ENCODE measurements at places on chromosomes 7 and 10.
A peak's percentile ranks its signal among the peaks of the same experiment; 100 is the strongest.

DNA sequence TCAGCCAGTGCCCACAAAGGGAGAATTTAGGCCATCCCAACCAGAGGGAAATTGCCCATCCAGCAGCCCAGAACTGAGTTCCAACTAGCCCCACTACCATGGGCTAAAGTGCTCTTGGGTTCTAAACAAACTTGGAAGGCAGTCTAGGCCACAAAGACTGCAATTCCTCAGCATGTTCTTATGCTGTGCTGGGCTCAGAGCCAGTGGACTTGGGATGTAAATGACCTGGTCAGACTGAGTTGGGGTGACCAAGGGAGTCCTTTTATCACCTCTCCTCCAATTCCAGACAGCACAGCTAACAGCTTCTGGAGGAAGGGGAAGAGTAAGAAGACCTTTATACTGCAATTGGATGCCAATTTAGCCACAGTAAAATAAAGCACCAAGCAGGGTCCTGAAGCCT lies 607.2 kb upstream of the KCND2 start:
- no peak for DNase-seq

- DNase-seq = no peak
Measured at GRCh38 chr7:42055171-42055570, 181.8 kb downstream of the GLI3 start.

GRCh38 chr10:132925071-132925561 lies 17.3 kb downstream of the CFAP46 start:
- DNase-seq = no peak

DNA sequence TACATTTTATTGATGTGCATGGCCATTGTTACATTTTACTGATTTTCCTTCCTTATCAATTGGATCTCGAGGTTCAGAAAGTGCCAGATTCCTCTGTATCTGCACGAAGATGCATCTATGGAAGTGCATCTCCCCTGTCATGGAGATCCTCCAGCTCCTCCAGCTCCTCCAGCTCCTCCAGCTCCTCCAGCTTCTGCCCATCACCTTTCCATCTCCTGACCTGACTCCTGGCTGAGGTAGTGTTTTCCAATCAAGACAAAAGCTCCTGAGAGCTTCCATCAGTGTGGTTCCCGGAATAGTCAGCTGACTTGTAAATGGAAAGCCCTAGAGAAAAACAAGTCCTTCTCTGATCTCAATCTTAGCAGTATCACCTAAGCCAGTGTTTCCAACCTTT lies 90.8 kb upstream of the KLF6 start:
- no peak for DNase-seq

DNA sequence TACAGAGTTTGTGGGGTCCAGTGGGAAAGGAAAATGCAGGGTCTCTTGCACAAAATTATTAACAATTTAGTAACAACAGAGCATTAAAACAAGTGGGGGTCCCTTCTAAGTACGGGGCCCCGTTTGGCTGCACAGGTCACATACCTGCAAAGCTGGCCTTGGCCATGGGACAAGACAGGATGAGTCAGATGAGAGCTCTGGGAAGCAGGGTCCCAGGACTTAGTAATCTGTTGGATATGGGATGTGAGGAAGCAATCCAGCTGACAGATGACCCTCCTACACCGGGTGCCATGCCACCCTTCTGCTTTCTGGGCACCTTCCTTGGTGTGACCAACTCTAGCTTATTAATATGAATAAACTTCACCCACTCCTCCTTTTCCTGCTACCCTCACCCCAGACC lies 3.2 kb upstream of the DUSP5 start:
- DNase-seq = no peak

DNA sequence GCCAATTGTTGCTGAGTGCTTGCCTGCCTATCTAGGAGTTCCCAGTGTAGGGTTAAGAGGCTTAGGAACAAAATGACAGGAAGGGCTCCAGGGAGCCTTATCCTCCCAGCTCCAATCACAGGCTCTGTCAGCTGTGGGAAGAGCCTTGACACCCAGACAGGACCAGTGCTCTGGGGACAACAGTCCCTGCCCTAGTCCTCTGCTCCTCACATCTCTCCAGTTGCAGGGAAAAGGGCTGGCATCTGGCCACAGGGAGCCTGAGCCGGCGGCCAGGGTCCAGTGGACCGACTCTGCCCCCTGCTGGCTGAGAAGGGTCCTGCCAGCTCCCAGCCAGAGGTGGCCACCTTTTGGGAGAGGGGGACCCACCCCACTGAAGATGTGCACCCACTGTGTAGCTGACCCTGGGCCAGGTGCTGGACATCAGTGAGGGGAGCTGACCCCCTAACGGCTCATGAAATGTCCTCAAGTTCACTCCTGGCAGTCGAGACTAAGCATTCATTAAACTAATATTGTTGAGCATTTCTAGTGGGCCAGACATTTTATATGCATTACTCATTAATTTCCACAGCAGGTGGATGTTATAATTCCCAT lies 17.6 kb downstream of the DNAJB12 start:
- peak; percentile 60 for DNase-seq

DNA sequence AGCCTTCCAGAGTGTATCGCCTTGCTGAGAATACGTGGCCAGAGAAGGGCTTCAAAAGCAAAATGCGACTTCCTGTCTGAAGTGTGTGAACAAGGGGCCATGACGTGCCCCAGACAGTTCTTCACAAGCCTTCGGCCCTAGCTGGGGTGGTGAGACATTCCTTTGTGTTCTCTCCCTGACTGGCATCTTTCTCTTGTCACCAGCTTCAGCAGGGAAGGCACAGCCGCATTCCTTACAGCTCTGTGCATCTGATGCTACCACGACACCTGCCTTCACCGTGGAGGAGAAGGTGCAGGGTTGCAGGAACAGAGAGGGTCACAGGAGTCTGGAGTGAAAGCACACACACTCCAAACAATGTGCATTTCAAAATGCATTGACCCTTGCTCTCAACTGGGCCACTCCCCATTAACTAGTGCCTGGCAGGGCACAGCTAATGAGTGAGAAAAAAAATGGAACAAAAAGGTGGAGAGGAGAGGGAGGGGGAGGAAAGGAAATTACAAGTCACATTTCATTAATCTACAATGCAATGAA lies 93.4 kb downstream of the GPR26 start:
- DNase-seq = no peak

GRCh38 chr10:77139252-77140160 lies 498.1 kb downstream of the KCNMA1 start:
- no peak for DNase-seq

GRCh38 chr10:80457554-80458262 lies 3.6 kb downstream of the TSPAN14 start:
- DNase-seq = no peak

GRCh38 chr7:117844678-117845077 lies 28.6 kb downstream of the CTTNBP2 start:
- no peak for DNase-seq

GRCh38 chr7:15326044-15326644 lies 235.7 kb downstream of the AGMO start:
- DNase-seq = no peak

DNA sequence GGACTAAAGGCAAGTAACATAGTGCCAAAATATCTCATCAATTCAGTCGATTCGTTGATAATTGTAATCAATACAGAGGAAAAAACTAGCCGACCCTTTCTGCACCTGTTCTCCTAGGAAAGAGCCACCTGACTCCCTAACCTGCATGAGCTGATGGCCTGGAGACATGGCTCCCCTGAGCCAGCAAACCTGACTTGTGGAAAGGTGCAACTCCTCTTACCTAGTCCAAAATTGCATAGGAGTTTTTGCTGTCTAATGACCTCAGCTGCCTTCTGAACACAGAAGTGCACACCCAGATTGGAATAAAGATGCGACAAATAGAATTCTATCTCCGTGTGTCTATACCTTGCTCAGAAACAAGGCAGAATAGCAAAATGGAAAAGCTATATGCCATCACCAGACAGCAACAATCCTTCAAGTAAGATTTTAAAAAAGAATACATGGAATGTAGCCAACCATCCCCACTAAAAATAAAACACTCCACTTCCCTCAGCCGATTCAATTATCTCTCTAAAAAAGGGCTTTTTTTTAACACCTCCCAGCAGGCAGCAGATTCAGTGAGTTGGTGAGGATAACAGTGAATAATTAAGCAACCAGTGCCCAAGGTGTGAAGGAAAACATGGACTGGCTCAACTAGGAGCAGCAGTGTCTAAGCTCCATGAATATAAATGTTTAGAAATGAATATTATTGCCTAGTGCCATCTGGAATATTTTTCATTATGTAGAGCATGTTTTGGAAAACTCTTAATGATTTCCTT lies 26.6 kb upstream of the LMTK2 start:
- no peak for DNase-seq

GRCh38 chr10:71243756-71244395 lies 31.5 kb downstream of the UNC5B start:
- DNase-seq = no peak

- no peak for DNase-seq
Measured at GRCh38 chr7:1349351-1349761, 109.9 kb downstream of the MICALL2 start.

- DNase-seq = no peak
Measured at GRCh38 chr10:97006364-97006763, 174.3 kb downstream of the LCOR start.

DNA sequence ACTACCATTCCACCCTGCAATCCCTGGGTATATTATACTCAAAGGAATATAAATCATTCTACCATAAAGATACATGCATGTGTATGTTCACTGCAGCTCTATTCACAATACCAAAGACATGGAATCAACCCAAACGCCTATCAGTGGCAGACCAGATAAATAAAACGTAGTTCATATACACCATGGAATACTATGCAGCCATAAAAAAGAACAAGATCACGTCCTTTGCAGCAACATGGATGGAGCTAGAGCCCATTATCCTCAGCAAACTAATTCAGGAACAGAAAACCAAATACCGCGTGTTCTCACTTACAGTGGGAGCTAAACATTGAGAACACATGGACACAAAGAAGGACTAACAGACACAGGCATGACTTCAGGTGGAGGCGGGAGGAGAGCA lies 138.3 kb downstream of the DYNC2I1 start:
- no peak for DNase-seq

Data from activated CD4-positive, alpha-beta T cell treated with anti-CD3 and anti-CD28 coated beads for 24 hours (primary cell).